ENCODE measurements at places on chromosomes 11 and 22.
A peak's percentile ranks its signal among the peaks of the same experiment; 100 is the strongest.

DNA sequence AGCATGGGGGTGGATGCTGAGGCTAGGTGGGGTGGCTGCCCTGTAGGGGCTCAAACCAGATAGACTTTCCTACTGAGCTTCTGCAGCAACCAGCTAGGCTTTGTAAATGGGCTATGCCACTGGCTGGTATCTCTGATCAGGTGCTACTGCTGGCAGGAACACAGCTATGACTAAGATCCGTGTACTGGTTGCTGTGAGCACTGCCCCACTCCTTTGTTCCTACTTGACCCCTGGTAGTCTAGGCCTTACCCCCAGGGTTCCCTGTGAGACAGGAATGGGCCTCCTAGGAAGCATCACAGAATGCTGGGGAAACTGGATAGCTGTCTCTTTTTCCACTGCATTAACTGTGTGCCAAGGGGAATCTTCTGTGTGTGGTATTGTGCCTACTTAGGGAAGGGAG is 58.4 kb upstream of the GAB2 start:
- DNase-seq: no peak

DNA sequence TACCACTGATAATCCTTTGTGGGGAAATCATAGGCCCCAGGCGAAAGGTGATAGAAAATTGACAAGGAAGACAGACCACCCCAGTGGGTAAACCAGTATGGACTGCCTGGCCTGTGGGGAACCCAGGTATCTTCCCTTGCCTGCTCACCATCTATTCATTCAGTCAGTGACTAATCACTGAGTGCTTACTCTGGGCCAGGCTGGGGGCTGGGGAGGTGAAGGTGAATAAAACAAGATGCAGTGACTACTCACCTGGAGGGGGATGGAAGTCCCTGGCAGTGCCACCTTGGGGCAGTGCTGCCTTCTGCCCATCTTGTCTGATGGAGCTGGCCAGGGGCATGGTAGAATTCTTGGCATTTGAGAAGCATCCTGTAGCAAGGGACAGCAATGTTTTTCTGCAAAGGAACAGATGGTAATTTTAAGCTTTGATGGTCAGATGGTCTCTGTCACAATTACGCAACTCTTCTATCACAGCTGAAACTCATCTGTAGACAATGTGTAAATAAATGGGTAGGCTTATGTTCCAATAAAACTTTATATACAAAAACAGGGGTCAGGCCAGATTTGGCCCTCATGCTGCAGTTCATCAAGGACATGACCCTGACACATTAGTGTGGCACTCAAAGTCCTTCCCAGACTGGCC is 4.6 kb downstream of the ISX start:
- no peak for DNase-seq

DNA sequence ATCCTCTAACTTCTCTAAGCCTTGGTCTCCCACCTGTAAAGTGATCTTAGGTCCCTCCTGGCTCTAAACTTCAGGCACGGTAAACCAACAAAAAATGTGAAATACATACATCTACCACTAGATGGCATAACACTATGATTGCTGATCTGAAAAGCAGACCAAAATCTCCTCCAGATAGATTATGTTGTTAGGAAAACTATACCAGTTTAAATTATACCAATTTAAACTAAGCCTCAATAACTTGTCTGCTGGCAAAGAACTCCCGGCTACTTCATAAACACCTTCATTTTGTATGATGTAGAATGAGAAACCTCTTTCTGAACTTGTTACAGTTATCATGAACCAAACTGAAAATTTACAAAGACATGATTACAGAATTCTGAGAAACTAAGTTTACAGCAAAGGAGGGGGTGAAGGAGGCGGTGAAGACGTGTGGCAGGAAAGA is 85.9 kb downstream of the SBF2 start:
- peak; percentile 10 for DNase-seq

DNA sequence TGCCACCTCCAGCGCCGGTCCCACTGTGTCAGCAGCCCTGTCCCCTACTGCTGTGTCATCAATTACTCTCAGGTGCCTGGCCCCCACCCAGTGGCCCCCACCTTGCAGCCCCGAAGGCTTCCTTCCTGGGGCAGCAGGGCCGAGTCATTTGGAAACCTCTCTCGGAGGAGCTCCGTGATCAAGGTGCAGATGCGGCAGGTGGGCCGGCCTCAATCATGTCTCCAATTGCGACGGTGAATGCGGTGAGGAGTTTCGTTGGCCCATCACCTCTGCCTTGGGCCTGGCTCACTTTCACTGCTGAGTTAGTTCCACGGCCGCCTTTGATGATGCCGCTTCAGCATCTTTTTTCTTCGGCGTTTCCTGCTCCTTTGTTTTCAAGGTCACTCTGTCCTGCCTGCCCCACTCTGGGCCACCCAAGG is 11.3 kb upstream of the CXCR5 start:
- no peak for DNase-seq

DNA sequence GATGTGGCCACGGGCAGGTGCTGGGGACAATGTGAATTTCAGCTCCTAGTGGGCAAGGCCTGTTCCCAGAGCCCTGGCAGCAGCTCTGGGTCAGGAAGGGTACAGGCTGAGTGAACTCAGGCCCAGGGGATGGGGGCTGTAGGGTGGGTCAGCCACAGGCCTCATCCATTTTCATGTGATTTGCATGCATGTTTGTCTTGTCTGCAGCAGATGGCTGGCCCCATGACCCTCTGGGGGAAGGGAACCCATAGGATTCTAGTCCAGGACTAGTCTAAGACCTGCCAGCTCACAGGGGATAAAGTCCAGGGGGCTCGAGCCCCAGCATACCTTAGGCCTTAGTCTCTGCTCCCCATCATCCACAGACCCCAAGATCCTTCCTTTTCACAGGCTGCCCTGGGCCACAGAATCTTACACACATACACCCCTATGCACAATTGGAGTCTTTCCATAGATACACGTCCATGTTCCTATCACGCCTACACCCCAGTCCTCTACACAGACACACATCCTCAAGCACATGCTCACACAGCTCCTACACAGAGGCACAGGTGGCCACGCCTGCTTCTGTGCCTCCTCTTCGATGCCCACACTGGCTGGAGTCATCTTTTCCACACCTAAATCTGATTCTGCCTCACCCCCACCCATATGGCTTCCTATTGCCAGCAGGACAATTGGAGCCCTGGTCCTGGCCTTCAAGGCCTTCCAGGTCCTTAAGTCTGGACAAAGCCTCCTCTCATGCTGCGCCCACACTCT is 25.7 kb downstream of the PDE2A start:
- no peak for DNase-seq

GRCh38 chr11:114279792-114280546 is 16.2 kb upstream of the NNMT start:
- no peak for DNase-seq

DNA sequence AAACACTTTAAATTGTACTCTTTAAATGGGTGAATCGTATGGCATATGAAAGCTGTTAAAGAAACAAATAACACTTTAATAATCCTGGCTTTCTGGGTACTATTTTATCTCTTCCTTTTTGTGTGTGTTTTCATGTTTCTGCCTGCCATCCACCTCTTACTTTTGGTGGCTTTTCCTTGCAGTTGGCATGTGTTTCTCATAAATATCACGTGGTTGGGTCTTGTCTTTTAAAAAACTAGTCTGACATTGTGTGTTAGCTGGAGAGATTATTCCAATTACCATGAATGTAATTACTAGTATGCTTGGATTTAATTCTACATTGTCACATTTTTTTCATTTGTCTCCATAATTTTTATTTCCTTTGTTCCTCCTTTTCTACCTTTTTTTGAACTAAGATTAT is 262.9 kb upstream of the B3GAT1 start:
- no peak for DNase-seq

GRCh38 chr11:385594-386351 is 8.2 kb upstream of the PKP3 start:
- DNase-seq: no peak

GRCh38 chr11:20623252-20623651 is 23.8 kb downstream of the SLC6A5 start:
- no peak for DNase-seq

- DNase-seq: no peak
Measured at GRCh38 chr22:41458161-41458728, 10.2 kb downstream of the PHF5A start.

DNA sequence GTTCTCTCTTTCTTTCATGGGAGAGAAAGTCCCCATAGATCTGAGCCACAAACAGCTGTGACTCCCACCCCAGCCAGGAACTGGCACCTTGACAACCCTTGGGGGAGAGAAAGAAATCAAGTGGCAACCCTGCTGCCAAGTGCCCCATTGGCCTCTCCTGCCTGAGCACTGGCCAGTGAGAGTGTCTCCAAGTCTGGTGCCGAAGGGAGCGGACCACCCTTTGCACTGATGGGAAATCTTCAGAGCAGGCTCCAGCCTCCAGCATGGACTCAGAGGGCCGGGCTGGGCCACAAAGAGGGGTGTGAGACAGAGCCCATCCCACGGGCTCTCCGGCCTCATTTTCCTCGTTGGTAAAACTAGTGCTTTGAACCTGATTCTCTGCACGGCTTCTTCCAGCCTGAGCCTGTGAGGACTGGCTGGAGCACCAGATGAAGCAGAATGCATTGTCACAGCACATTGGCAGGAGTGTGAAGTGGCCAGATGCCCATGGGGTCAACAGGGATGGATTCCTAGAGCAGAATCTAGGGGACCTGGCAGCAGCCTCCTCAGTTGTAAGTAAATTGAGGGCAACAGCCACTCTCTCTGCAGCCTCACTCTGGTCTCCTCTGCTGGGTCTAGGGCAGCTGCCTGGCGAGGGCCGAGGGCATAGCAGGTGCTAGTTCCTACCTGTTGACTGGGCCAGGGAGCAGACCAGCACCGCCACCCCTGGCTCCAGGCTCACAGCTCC is 81.4 kb downstream of the TRIM29 start:
- DNase-seq: no peak

DNA sequence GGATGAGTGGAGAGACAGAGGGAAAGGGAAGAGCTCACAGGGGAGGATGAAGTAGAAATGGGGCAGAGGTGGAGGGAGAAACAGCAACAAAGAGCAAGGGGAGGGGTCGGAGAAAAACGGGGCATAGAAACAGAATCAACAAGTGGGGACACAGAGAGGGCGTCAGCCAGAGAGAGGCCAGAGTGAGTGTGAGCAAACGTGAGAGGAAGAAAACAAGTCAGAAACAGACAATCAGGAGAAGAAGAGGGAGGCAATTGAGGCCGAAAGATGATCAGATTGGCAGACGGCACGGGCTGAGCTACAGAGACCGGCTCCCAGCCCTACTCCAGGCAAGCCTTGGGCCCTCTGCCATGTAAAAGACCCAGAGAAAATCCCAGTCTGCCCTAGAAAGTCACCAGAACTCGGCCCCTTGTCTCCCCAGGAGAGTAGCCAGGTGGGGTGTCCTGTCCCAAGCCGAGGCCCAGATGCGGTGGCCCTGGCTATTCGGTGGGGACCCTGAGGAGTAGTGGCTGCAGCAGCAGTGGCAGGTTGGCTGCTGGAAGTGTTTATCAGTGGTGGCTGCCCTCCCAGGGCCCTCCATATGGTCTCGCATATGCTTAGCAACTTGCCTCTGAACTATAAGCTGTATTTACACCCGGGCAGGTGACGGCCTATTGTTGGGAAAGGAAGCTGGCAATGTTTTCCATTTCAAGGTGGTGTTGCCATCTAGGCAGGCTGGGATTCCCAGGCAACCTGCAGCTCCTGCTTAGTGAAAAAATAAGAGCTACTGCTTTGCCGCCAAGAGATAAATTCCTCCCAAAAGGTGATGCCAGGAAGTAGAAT is 14.8 kb upstream of the TSPAN18 start:
- DNase-seq: no peak

GRCh38 chr11:79498667-79499066 is 57.8 kb upstream of the TENM4 start:
- no peak for DNase-seq

DNA sequence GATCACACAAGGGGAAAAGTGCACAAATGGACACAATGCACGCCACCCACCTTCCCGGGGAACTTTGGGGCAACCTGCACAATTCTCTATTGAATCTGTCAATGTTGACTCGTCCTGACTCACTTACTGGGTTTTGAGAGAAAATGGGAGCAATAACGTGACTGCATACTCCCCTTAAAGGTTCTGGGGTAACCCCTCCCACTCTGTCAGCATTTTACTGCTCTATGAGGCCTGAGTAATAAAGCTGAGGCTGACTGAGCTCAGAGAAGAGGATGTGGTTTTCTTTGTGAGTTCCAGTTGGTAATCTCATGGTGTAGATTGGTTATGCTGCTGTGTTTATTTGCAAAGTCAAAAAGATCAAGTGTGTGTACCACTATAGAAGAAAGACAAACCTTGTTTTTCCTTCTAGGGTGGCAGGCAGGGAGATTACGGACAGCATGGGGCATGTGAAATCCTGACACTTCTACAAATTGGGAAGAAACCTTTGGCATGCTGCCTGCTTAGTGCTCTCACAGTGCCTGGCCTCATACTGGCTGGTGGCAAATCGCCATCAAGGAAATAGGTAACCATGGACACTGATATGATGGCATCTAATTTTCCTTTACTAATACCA is 16.1 kb upstream of the APOA1 start:
- DNase-seq: no peak

DNA sequence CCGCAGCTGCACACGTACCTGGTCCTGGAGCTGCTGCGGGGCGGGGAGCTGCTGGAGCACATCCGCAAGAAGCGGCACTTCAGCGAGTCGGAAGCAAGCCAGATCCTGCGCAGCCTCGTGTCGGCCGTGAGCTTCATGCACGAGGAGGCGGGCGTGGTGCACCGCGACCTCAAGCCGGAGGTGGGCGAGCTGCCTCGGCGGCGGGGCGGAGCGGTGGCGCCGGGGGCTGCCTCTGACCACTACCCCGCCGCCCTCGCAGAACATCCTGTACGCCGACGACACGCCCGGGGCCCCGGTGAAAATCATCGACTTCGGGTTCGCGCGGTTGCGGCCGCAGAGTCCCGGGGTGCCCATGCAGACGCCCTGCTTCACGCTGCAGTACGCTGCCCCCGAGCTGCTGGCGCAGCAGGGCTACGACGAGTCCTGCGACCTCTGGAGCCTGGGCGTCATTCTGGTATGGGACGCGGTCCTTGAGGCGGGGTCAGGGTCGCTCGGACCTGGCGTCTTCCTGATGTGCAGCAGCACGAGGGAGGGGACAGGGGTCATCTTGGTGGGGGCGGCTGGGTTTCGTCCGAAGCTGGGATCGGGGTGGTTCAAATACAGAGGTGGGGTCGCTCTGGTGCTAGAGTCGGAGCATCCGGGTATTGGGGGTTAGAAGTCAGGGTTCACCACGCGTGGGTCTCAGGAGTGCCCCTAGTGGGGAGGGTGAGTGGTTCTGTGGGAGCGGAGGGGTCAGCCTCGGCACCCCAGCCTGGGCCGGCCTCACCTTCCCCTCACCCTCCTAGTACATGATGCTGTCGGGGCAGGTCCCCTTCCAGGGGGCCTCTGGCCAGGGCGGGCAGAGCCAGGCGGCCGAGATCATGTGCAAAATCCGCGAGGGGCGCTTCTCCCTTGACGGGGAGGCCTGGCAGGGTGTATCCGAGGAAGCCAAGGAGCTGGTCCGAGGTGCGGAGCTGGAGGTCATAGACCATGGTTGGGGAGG is 10.8 kb downstream of the RPS6KA4 start:
- DNase-seq: no peak

GRCh38 chr11:32706985-32707741 is 87.3 kb downstream of the CCDC73 start:
- DNase-seq: no peak

GRCh38 chr22:19755145-19755710 is 5.3 kb upstream of the TBX1 start:
- DNase-seq: no peak

GRCh38 chr11:76103460-76103859 is 102.8 kb downstream of the WNT11 start:
- DNase-seq: no peak

- peak; percentile 34 for DNase-seq
Measured at GRCh38 chr22:42811459-42811858, 45.6 kb downstream of the ARFGAP3 start.

Data from NCI-H1436 (cell line).